CD4-positive, alpha-beta memory T cell (primary cell): ENCODE measurements at places on chromosomes 3 and 15.

- DNase-seq = no peak
Measured at GRCh38 chr15:64524778-64525177, 64.4 kb downstream of the ZNF609 start.

- DNase-seq = no peak
Measured at GRCh38 chr15:58387130-58387529, 44.7 kb upstream of the LIPC start.

DNA sequence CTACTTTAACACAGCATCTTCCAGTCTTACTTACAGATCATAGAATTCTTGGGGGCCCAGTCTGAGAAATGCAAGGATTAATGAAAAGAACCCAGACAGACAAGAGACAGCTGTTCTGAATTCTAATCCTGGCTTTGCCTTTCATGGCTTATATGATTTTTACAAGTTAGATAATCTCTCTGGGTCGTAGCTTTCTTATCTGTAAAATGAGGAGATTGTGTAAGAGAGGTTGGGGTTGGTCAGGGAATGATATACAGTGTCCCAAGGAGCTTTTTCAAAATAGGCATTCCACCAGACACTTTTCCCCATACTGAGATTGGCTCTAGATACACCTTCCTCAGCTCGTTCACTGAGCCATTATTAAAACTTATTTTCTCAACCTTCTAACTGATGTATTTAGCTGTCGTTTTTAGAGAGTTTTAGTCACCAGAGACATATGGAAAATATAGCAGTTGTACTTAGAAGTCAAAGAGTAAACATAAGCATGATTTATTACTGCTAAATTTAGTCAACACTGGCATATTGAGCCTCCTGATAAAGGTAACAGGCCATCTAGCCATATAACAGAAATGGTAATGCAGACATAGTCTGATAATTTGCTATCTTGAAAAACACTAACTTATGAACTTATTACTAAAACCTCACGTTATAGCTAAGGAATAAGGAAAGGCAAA, 163.0 kb upstream of the MLF1 start:
- no peak for DNase-seq

GRCh38 chr15:60462027-60462426, 16.9 kb downstream of the ICE2 start:
- DNase-seq = no peak

GRCh38 chr3:143535994-143536784, 312.1 kb downstream of the SLC9A9 start:
- DNase-seq = no peak

- DNase-seq = no peak
Measured at GRCh38 chr3:21642433-21642832, 108.6 kb downstream of the ZNF385D start.

- DNase-seq = no peak
Measured at GRCh38 chr3:11499144-11499543, 144.6 kb downstream of the VGLL4 start.

- no peak for DNase-seq
Measured at GRCh38 chr3:13214847-13215472, 141.7 kb upstream of the IQSEC1 start.

- no peak for DNase-seq
Measured at GRCh38 chr3:45592405-45592804, 2.1 kb upstream of the LIMD1 start.

DNA sequence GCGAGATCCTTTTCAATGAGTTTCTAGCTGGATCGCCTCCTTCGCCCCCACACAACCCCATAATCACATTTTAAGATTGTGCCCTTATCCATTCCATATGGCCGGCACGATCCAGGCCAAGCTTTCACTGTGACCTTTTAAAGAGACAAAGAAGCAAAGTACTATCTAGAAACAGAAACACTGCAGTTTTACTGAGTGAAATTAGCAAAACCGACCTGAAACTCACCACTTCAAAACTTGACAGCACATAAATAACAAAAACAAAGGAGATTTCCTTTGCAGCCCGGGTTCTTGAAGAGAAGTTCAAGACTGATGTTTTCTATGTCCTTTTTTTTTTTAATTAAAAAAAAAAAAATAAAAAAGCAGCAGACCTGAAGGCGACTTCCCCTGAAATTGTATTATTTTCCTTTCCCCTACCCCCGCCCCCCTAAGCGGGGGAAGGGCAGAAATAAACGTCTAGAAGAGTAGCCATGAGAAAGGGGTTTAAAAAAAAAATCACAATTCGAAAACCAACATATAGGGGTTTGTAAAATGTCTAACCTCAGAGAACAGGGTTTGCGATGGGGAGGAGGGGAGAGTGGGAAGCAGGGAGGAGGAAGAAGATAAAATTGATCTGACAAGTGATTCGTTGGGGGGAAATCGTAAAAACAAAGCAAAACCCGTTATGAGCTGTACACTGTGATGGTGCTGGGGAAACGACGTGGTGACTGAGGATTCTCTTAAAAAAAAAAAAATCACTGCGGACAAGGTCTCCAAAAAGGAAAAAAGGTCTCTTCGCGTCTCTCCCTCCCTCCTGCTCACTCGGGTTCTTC, 1.5 kb downstream of the SATB1 start:
- DNase-seq = peak; percentile 38
